ENCODE measurements at places on chromosomes 2 and 18.

DNA sequence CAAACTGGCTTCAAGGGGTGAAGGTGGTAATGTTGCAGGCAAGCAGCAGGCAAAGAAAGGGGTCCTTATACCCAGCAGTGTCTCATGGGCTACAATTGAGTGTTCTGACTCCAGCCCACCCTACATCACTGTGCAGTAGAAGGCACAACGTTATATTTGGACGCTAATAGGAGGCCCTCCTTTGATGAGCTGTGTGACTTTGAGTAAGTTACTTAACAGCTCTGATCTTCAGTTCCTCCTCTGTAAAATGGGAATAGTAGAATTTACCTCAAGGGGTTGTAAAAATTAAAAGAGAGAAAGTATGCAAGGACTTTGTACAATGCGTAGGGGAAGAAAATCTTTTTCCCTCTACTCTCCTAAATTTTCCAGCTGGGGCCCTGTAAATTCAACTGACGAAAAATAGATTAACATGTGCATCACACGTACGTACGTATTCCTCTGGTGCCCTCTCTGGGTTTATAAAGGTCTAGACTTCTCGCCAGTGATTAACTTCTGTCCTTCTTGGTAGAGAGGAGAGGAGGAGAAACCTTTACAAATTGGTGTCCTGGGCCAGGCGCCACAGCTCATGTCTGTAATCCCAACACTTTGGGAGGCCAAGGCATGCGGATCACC, 57.6 kb upstream of the REL start:
- no peak for DNase-seq

GRCh38 chr18:50475538-50476193, 84.2 kb upstream of the MAPK4 start:
- DNase-seq: no peak

DNA sequence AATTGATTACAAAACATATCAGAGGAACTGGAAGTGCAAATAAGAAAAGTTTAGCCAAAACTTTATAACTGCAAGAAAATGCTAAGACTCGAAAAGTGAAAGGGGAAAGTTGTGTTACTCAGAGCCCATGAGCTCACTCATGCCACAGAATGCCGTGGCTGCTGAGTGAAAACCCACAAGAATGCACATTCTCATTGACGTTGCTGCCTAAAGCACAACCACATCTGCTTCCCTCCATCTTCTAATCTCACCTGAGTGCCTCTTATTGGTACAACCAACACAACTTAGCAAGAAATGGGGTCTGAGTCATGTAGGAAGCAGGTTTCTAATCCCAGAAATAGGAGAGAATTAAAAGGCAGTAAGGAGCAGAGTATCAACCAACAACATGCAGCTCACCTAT, 259.7 kb downstream of the LNPK start:
- DNase-seq: no peak

DNA sequence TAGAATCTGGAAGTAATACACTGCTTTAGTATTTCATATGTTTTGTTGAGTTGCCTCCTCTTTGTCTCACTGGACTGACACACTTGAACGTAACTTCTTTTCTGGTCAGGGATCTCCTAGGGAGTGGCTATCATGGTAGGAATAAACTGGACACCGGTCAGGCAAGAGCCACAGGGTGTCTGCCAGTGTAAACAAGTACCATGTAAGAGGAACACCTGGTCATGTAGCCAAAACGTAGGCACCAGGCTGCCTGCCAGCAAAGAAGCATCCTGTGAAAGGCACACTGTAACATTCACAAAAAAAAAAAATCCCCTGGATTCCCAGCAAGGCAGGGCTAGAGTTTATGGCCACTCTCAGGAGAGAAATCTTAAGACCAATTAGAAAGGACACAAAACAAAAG, 372.8 kb upstream of the RND3 start:
- no peak for DNase-seq

DNA sequence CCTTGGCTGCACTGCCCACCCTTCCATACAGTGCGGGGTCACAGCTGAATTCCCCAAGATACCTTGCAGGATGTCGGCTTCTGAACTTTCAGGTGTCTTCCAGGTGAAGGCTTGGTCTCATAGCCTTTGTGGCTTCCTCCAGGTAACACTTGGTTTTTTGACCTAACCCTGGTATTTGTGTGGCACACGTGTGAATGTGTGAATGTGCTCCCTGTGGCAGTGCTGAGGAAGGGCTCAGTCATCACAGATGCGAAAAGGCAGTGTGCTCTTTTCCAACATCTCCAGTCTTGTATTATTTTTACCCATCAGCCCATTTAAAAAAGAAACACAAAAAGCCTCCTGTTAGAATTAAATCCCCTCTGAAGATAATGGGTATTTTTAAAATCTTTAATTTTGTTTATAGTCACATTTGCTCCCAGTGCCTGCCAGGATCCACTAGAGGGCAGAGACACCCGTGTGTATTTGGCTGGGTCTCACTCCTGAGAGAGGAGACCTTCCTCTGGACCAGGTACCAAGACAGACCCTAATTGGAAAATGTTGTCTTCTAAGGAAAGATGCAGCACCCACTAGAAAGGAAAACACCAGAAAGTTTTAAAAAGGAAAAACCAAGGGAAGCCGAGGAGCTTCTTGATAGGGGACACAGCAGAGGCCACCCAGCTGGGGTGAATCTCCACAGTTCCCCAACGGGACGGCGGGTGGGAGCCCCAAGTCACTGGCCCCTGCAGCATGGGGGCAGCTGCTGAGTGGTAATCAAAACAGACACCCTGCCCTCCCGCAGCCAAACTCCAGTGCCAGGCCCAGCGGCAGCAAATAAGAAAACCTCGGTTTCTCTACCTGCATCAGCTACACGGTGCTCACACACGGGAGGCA, 27.7 kb downstream of the FAM110C start:
- no peak for DNase-seq

DNA sequence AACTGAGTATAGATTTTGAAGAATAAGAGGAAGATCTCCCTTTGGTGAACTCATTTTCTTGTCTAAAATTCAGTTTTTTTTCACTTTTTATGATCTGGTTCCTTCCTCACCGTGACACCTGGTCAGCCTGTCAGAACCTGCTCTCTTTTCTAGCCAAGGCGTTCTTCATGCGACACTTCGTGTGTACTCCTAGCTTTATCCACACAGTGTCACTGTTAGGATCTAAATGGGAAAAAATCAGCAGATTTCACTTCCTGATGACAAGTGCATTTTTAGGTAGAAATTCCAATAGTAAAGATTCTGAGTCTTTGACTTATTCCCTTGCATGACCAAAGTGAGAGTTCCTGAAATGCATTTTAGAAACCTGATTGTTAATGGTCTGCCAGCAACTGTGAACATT, 89.8 kb downstream of the KLHL14 start:
- DNase-seq: no peak

DNA sequence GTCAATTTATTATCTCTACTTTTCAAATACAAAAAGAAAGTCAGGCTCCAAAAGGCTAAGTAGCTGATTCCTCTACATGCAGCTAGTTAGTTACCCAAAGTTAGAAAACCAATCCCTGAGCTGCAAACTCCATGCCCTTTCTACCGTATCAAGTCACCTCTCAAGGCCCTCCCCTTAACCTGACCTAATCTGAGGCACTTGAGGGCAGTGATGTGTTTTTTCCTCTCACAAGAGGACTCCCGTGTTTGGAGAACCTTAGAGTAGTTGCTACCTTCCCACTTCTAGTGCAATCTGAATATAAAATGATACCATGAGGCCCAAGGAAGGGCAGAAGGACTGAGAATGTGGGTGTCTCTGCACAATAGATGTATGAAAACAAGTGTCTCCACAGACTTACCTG, 907.9 kb upstream of the CELF4 start:
- DNase-seq: no peak

DNA sequence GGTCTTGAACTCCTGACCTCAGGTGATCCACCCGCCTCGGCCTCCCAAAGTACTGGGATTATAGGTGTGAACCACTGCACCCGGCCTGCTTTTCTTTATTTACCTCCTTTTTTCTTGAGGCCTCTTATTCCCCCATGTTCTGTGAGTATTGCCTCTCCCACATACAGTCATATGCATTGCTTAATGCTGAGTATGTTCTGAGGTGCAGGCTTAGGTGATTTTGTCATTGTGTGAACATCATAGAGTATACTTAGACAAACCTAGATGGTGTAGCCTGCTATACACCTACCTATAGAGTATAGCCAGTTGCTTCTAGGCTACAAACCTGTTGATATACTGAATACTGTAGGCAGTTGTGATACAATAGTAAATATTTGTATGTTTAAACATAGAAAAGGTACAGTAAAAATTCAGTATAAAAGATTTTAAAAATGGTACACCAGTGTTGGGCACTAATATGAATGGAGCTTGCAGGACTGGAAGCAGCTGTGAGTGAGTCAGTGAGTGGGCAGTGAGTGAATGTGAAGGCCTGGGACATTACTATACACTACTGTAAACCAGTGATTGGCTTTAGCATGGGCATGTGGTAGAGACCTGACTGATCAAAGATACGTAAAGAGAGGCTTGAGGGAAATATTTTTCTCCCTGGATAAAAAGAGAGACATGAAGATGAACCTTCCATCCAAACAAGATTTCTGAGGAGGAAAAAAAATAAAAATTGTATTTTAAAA, 17.6 kb downstream of the SLC39A10 start:
- DNase-seq: no peak

GRCh38 chr2:99066075-99066958, 75.2 kb upstream of the C2orf15 start:
- DNase-seq: no peak

DNA sequence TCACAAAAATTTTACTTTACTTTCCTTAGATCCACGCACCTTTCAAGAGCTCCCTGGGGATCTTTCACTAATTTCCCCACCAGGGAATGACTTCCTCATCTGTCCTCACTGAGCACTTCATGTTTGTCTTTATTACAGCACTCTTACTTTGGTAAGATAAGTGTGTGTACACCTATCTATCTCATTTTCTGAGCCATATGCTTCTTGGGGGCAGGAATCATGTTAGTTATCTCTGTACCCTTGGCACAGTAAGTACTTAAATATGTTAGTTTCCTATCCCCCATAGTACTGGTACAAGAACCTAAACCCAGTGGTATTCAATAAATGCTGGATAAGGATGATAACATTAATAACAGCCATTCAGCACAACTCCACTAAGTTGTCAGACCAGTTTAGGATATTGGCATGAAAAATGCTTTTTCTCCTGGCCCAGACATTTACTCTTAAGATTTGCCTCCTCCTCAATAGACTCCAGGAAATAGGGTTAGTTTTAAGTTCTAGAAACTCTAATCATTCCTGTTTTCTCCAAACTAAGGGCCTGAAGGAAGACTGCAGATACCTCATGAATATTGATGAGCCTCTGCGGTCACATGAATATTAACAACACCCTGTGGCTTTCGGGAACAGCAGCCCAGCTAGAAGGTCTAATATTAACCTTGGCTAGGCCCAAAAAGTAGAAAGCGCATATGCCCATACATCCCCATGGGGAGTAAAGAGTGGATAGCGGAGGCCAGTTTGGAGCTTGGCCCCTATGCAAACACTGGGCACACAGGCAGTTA, 38.2 kb downstream of the NHEJ1 start:
- DNase-seq: no peak

DNA sequence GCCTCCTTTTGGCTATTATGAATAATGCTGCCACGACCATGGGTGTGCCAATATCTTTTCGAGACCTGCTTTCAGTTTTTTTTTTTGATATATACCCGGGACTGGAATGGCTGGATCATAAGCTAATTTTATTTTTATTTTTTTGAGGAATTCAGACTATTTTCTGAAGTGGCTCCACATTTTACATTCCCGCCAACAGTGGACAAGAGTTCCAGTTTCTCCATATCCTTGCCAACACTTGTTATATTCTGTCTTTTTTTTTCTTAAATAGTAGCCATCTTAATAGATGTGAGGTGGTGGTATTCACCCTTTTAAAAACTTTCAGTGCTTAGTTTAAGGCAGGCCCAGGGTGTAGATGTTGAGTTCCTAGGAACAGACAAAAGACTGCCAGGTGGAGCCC, 11.8 kb downstream of the LPIN1 start:
- no peak for DNase-seq

DNA sequence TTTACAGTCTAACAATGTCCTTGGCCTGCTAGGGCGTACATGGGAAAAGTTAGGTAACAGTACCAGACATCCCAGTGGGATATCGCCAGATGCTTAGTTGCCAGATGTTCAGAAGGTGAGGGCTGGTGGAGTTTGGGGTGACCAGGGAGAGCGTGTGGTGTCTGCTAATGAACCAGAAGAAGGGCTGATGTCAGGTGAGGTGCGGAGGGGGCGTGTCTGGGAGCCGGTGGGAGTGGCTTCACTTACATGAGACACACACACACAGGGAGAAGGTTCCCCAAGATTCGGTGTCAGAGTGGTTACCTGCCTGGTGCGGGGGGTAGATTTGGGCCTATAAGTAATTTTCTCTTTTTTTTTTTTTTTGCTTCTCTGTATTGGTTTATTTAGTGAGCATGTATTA, 12.2 kb downstream of the RAB31 start:
- no peak for DNase-seq

- DNase-seq: no peak
Measured at GRCh38 chr18:26409091-26409490, 139.3 kb downstream of the KCTD1 start.

DNA sequence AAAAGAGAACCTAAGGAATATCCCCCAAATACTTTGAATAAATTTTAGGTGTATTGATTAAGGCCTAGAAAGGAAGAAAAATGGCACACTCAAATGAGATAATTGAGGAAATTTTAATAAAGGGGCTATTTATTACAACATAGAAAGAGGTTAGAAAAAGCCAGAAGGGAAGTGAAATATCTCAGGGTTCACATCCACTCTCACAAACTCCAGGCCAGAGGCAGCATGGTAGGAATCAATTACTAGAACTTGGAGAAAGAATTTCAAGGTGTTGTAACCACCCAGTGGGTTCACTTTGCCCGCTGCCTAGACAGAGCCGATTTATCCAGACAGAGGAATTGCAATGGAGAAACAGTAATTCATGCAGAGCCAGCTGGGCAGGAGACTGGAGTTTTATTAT, 617.5 kb upstream of the ACVR2A start:
- no peak for DNase-seq

GRCh38 chr18:44181951-44182747, 498.5 kb upstream of the SETBP1 start:
- DNase-seq: no peak

GRCh38 chr2:15359716-15360531, 201.2 kb downstream of the NBAS start:
- DNase-seq: no peak

DNA sequence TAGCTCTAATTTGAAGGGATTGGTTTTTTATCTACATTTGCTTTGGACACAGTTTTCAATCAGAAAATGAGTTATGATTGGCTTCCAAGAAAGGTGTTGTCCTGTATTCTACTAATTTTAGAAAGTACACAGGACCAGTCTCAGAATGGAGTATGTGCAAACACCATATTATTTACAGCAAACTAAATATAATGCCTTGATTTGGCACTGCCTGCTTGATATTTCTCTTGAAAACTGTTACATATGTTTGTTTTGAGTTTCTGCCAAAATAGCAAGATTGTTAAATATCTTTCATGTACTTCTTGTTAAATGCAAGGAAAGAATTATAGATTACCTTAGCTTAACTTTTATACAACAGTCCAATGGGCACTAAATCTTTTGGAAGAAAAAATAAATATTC, 694.9 kb downstream of the KCNJ3 start:
- DNase-seq: no peak

DNA sequence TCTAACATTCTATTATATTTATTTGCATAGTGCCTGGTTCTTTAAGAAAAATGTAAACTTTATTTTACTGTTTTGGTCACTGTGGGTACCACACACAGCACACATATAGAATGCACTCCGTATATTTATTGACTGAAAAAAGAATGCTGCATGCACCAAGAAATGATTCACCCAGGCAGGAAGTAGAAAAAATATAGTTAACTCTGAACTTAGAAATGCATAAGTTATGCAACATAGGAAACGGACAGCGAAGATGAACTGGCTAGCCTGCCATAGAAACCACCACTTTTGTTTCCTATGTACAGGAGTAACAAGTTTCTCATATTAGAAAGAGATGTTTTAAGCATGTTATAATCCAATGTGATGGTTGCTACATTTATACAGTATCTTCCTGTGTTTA, 635.8 kb downstream of the DSC3 start:
- no peak for DNase-seq

Measured in stimulated activated CD4-positive, alpha-beta T cell treated with anti-CD3 and anti-CD28 coated beads, Interleukin-12 subunit alpha, Interleukin-12 subunit beta, amount 100 ng/mL, for 4 hours (primary cell).